ENCODE measurements at places on chromosomes 2 and 18. TPM values are rescaled to one million over a fixed set of nuclear protein-coding genes. Genes with fewer than 3 reads are reported as not detected.

The HAT1 gene
- 32.7 TPM for total RNA-seq

The IL1RN gene
- 0.59 TPM for total RNA-seq

The TMEM182 gene
- total RNA-seq = not detected

- no peak for DNase-seq
These were observed 22.3 kb downstream of the RNF125 start for GRCh38 chr18:32040936-32041335.

- DNase-seq = no peak
These were observed 1.4 kb upstream of the ANXA4 start for GRCh38 chr2:69740502-69740951.

DNA sequence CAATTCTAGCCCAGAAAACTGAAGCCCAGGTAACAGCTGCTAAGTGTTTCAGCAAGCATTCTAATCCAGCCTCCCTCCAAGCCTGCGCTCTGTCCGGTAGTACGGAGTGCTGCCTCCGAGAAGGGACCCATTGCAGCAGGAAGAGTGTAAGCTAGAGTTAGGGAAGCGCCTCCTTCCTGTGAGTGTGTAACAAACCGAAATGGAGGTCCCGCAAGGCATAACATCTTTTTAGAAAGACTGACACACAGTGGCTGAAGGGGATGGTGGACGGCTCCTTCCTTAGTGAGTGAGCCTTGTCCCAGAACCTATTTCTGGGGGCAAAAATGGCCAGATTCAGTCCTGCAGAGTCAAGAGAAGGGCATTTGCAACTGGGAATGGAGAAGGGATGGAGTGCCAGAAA is 12.2 kb downstream of the PKDCC start:
- DNase-seq = no peak

- DNase-seq = no peak
These were observed 58.5 kb downstream of the SMAD7 start for GRCh38 chr18:48892146-48892855.

DNA sequence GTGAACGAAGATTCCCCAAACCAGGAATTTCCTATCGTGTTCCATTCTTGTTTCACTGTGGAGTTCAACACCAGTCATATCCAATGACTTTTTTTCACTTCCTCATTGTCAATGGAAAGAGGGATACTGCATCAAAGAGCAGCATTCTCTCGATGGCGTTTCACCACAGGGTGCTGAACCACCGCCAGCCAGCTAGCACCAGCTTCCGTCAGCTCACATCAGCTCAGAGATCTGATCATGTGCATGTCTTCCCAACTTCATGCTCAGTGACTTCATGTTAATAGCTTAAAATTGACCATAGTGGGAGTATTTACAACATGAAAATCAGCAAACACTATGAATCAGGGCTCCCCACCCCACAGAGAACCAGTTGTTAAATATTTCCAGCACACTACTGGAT is 359.9 kb downstream of the TNS1 start:
- no peak for DNase-seq

DNA sequence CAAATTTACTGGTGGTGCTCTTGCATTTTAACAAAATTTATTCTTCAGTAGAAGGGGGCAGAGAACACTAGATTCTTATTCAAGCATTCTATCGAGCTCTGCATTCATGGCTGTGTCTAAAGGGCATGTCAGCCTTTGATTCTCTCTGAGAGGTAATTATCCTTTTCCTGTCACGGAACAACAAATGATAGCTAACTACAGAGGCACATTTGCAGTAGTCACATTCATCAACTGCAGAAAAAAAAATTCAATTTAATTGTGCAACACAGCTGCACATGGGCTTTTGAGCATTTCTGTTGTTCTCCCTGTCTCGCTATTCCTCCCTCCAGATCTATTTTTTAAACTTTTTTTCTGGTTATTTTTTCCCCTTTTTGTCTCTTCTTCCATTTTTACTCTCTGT is 13.0 kb upstream of the DLX1 start:
- DNase-seq = no peak

GRCh38 chr2:31413025-31413424 is 1.5 kb downstream of the XDH start:
- no peak for DNase-seq
